ENCODE measurements at places on chromosomes 12 and 14. TPM values are rescaled to one million over a fixed set of nuclear protein-coding genes. Genes with fewer than 3 reads are reported as not detected.

The SRRM4 gene
- 0.27 TPM for total RNA-seq

The RASSF3 gene
- total RNA-seq, result 7.3 TPM

The GDF3 gene
- 0.45 TPM for total RNA-seq

The GNB3 gene
- 2.7 TPM for total RNA-seq

The IL22 gene
- total RNA-seq, result not detected

The DHH gene
- 0.94 TPM for total RNA-seq

The TSHR gene
- 623 TPM for total RNA-seq

The OVCH1 gene
- total RNA-seq, result 0.29 TPM

The SOAT2 gene
- total RNA-seq, result not detected

DNA sequence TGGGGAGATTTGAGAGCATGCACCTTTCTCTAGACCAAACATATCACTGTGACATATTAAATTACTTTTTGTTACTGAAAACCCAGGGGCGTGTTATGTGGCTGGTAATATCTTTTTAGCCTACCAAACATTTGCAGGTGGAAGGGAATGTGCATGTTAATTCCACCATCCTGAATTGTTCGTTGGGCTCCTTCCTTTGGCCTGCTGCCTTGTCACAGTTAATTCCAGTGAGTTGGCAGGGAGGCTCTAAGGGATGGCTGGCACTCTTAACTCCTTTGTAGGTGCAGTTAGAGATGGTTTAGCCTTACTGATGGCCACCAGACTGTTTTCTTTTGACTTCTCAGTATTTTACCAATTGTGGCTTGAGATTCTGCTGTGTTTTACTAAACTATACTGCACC is 64.5 kb downstream of the DIP2B start:
- peak; percentile 37 for DNase-seq
- H3K4me3 ChIP-seq, result no peak overlapping the region
- H3K27ac ChIP-seq, result peak overlapping the region; percentile 78
- H3K36me3 ChIP-seq, result no peaks in the 10 kb centered on the region
- peaks cover 51% of the 10 kb centered on the region for H3K4me1 ChIP-seq
- no peaks in the 10 kb centered on the region for H3K27me3 ChIP-seq

GRCh38 chr12:54390668-54391551 is 6.4 kb upstream of the ZNF385A start:
- H3K4me1 ChIP-seq, result peaks cover 41% of the 10 kb centered on the region
- H3K27ac ChIP-seq, result peak overlapping the region; percentile 89
- peak; percentile 83 for DNase-seq

GRCh38 chr14:92877757-92878431 is 45.1 kb upstream of the CHGA start:
- H3K4me3 ChIP-seq, result no peak overlapping the region
- H3K36me3 ChIP-seq, result no peaks in the 10 kb centered on the region

DNA sequence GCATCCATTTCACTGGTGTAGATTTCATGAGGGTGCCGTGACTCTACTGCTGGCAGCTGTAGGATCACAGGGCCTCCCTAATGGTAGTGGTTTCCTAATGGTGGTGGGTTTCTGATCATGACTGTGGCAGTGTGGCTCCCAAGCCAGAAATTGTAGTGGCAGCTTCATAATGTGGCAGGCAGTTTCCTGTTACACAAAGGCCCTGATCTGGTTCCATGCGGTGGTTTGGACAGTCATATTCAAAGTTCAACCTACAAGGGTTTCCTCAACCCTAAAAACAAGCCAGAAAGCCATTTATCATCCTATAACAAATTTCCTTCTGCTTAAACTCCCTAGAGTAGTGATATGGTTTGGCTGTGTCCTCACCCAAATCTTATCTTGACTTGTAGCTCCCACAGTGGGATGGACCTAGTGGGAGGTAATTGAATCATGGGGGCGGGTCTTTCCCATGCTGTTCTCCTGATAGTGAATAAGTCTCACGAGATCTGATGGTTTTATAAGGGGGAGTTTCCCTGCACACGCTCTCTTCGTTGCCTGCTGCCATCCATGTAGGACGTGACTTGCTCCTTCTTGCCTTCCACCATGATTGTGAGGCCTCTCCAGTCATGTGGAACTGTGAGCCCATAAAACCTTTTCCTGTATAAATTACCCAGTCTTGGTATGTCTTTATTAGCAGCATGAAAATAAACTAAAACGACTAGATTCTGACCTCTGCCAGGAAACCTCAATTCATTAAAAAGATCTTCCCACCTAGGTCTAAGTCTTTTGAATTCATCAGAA is 257.1 kb downstream of the EFCAB11 start:
- no peaks in the 10 kb centered on the region for H3K36me3 ChIP-seq
- no peak overlapping the region for H3K27ac ChIP-seq
- no peak for DNase-seq
- no peak overlapping the region for H3K4me3 ChIP-seq

- H3K27me3 ChIP-seq, result no peaks in the 10 kb centered on the region
- DNase-seq, result no peak
- H3K36me3 ChIP-seq, result no peaks in the 10 kb centered on the region
- peaks cover 4% of the 10 kb centered on the region for H3K4me1 ChIP-seq
These were observed 1.3 kb downstream of the C12orf75 start for GRCh38 chr12:105331805-105332251.

- no peaks in the 10 kb centered on the region for H3K36me3 ChIP-seq
- no peak for DNase-seq
- no peak overlapping the region for H3K4me3 ChIP-seq
- no peak overlapping the region for H3K27ac ChIP-seq
- no peaks in the 10 kb centered on the region for H3K4me1 ChIP-seq
- H3K27me3 ChIP-seq, result no peaks in the 10 kb centered on the region
These were observed 441.8 kb downstream of the TMTC2 start for GRCh38 chr12:83128540-83128939.

GRCh38 chr14:71341156-71341555 is 433.9 kb downstream of the PCNX1 start:
- H3K4me3 ChIP-seq, result no peak overlapping the region
- no peaks in the 10 kb centered on the region for H3K4me1 ChIP-seq
- no peaks in the 10 kb centered on the region for H3K27me3 ChIP-seq
- no peak overlapping the region for H3K27ac ChIP-seq
- DNase-seq, result no peak
- no peaks in the 10 kb centered on the region for H3K36me3 ChIP-seq

DNA sequence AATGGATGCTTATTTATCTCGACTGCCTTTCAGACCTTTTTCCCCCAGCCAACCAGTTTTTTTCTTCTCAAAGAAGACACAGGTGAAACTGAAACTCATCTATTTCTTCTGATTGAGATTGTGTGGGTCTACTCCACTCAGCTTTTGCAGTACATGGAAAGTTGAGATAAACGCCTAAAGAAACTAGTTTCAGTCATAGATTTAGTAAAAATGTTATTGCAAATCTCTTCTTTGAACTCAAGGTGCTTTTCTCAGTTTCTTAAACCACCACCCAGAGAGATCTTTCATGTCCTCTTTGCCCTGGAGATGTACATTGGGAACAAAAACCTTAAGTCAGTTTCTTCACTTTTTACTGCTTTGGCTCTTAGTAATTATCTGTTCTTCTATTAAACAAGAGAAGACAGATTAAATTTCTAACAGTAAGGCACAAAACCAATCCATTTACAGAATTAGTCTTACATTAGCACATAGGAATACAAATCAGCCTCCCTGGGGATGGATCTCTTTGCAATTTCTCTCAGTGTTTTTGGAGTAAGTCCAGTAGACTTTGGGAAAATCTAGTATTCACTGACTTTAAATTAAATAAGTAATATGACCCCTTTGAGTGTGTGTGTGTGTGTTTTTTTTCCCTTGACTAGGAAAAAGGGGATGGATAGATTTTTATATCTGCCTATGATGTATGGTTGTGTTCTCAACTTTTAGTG is 11.6 kb downstream of the FBXW8 start:
- H3K27me3 ChIP-seq, result no peaks in the 10 kb centered on the region
- no peak for DNase-seq
- H3K27ac ChIP-seq, result no peak overlapping the region
- H3K36me3 ChIP-seq, result no peaks in the 10 kb centered on the region

GRCh38 chr14:55915456-55915855 is 202.8 kb upstream of the PELI2 start:
- H3K27me3 ChIP-seq, result no peaks in the 10 kb centered on the region
- no peak overlapping the region for H3K4me3 ChIP-seq
- no peak overlapping the region for H3K27ac ChIP-seq
- DNase-seq, result no peak
- no peaks in the 10 kb centered on the region for H3K4me1 ChIP-seq

DNA sequence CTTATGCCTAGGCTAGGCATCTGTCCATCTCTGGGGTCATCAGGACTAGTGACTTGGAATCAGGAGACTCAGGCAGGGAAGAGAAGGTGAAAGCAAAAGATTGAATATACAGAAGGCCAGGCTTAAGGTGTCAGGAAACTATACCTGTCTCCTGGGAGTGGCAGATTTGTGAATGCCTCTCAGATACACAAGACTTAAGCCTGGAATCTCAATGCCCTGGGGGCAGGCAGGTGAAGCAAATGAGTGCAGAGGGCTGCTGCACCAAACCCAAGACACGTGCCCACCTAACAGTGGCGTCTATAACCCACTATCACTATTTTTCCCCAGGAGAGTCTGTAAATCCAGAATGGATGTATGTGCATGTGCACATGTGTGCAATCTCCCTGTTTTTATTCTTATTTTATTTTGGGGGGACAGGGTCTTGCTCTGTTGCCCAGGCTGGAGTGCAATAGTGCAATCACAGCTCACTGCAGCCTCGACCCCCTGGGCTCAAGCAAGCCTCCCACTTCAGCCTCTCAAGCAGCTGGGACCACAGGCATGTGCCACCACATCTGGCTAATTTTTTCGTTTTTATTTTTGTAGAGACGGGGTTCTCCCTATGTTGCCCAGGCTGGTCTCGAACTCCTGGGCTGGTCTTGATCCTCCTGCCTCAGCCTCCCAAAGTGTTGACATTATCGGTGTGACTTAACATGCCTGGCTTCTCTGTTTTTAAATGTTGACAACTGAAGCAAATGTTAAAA is 31.9 kb upstream of the FOS start:
- H3K27ac ChIP-seq, result no peak overlapping the region
- no peak overlapping the region for H3K4me3 ChIP-seq
- DNase-seq, result no peak

DNA sequence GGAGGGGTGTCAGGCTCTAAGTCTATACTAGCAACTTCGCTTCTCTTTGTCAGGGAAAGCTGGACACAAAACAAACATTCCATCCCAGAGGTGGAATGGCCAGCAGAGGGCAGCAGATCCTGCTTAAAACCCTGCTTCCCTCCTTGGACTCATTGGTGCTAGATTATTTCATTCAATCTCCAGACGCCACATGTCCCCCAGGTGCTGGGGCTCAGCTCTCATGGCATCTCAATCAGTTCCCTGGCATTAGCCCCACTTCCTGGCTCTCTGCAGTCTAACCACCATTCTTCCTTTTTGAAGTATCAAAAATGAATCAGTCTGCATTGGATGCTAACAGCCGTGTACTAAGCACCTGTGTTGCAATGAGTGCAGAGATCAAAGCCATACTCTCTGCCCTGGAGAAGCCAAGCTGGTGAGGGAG is 8.1 kb upstream of the PPP1R1A start:
- H3K4me3 ChIP-seq, result no peak overlapping the region
- H3K4me1 ChIP-seq, result peaks cover 10% of the 10 kb centered on the region
- H3K36me3 ChIP-seq, result no peaks in the 10 kb centered on the region
- H3K27me3 ChIP-seq, result no peaks in the 10 kb centered on the region
- H3K27ac ChIP-seq, result no peak overlapping the region

- DNase-seq, result no peak
- no peak overlapping the region for H3K4me3 ChIP-seq
- no peaks in the 10 kb centered on the region for H3K36me3 ChIP-seq
- H3K27me3 ChIP-seq, result no peaks in the 10 kb centered on the region
These were observed 134.6 kb upstream of the PZP start for GRCh38 chr12:9342614-9343353.

DNA sequence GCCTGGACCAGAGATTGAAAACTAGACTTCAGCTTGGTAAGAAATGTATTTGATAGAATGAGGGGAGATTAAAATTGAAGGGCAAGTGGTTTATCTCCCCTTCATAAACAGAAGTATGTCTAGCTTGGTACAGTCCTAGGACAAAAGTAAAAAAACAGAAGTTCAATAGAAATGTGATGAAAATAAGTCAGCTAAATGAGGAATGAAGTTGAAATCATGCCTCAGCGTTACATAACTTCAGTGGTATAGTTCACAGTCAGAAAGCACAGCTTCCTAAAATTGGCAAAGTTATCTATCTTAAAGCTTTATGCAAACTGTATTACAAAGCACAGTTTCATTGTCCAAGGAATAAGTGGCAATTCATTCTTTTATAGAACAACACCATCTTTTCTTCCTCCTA is 90.2 kb upstream of the SYT10 start:
- H3K36me3 ChIP-seq, result no peaks in the 10 kb centered on the region
- H3K27ac ChIP-seq, result no peak overlapping the region
- H3K27me3 ChIP-seq, result no peaks in the 10 kb centered on the region
- H3K4me3 ChIP-seq, result no peak overlapping the region

DNA sequence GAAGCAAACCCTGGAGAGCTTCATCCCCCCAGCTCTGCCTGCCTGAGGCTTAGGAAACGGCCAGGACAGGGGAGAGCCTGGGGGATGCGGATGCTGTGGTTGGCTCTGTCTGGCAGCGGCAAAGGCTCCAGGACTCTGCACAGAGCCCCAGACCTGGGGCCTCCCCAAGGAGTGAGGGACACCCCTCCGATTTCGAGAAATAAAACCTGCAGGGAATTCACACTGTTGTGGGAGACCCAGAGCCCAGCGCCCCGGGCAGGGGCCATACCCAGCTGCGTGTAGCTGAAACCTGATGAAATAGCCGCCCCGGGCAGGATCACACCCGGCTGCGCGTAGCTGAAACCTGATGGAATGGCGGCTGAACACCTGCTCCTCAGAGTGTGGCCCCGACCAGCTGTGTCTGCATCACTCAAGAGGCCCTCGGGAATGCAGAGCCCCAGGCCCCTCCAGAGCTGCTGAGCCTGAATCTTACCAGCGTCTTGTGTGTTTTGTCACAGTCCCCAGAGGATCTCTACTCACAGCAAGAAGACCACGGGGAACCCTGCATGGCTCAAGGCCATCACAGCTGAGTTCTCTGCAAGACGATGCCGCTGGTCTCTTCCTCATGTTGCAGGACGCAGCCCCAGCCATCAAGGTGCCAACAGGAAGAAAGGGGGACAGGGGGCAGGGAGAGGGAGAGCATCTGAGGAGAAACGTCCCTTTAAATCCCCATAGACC is 46.5 kb upstream of the GALNT9 start:
- no peaks in the 10 kb centered on the region for H3K36me3 ChIP-seq
- H3K4me3 ChIP-seq, result no peak overlapping the region
- peaks cover 6% of the 10 kb centered on the region for H3K27me3 ChIP-seq
- no peak overlapping the region for H3K27ac ChIP-seq
- no peaks in the 10 kb centered on the region for H3K4me1 ChIP-seq
- no peak for DNase-seq

- H3K36me3 ChIP-seq, result no peaks in the 10 kb centered on the region
- H3K4me1 ChIP-seq, result peaks cover 9% of the 10 kb centered on the region
- no peak overlapping the region for H3K4me3 ChIP-seq
- H3K27me3 ChIP-seq, result no peaks in the 10 kb centered on the region
- no peak for DNase-seq
These were observed 79.6 kb downstream of the EXOC5 start for GRCh38 chr14:57189070-57189469.

Data from thyroid gland (tissue), 4 donors.